Eye (tissue), 1 donor: ENCODE measurements at places on chromosomes 5 and 9.

DNA sequence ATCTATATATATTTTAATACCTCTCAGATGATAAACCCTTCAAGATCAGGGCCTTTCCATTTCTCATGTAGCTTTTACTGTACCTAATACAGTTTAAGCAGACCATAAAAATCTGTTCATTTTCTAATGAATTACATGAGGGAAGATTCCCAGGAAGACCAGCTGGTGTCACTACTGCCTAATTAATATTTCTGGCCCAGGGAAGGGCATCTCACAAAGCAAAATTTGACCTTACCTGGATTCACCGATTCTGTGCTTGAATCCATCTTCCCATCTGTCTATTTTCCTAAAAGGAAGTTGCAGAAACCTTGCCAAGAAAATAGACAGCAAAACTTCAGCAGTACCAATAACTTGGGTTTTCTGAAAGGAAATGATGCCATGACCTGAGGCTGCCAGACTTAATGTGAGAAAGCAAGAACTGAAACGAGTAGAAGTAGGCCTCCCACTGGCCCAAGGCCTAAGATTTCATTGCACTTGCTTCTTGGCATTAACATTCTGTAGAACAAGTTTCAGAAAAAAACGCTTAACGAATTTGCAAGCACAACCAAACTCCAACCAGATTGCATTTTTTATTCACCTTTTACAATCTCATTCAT is 83.0 kb upstream of the GLIS3 start:
- peak; percentile 60 for DNase-seq

DNA sequence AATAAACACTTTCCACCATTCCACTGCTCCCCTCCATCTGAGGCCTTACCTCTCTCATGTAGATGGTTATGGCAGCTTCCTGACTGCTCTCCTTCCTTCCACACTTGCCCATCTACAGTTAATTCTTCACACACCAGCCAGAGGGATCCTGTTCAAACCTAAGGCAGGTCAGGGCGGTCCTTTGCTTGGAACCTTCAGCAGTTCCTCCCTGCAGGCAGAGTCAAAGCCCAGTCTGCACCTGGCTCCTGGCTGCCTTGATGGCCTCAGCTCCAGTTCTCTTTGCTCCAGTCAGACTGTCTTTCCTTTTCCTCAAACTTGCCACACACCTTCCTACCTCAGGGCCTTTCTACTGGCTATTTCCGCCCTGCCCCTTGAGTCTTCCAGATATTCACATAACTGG is 30.2 kb upstream of the NR3C1 start:
- no peak for DNase-seq

DNA sequence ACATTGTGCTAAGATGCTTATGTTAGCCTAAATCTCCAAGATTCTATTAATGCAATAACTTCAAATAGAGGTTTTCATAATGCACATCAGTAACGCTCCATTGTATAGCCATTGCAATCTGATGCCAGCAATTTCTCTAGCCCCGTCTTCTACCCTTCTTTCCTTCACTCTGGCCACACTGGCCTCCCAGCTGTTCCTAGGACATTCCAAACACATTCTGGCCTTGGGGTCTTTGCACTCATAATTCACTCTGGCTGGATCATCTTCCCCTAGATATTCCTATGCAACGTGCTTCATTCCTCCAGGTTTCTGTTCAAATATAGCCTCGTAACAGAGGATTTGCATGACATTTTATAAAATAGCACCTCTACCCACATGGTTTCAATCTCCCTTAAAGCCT is 23.3 kb downstream of the FAM81B start:
- no peak for DNase-seq

GRCh38 chr5:92641031-92641962 is 939.7 kb downstream of the NR2F1-AS1 start:
- peak; percentile 83 for DNase-seq

- DNase-seq = no peak
Measured at GRCh38 chr5:88847420-88847819, 35.6 kb downstream of the MEF2C start.

GRCh38 chr9:137382444-137383080 is 40.4 kb downstream of the EXD3 start:
- DNase-seq = no peak

- DNase-seq = peak; percentile 12
Measured at GRCh38 chr5:33690374-33691135, 201.2 kb downstream of the ADAMTS12 start.

DNA sequence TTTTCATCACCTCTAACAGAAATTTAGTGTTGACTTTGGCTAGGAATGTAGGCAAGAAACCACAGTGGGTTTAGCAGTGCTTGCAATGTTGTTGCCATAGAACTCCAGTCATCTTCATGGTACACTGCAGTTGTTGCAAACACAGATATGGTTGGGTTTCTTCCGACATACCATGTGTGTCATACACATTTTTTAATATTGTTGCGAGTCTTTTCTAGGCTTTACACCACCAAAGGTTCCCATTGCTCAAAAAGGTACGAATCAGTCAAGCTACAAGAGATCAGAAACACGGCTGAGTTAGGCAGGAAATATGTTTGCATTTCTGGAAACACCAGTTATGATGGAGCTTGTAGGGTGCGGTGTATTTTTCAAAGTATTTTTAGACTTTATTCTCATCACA is 172.4 kb downstream of the SYK start:
- no peak for DNase-seq

DNA sequence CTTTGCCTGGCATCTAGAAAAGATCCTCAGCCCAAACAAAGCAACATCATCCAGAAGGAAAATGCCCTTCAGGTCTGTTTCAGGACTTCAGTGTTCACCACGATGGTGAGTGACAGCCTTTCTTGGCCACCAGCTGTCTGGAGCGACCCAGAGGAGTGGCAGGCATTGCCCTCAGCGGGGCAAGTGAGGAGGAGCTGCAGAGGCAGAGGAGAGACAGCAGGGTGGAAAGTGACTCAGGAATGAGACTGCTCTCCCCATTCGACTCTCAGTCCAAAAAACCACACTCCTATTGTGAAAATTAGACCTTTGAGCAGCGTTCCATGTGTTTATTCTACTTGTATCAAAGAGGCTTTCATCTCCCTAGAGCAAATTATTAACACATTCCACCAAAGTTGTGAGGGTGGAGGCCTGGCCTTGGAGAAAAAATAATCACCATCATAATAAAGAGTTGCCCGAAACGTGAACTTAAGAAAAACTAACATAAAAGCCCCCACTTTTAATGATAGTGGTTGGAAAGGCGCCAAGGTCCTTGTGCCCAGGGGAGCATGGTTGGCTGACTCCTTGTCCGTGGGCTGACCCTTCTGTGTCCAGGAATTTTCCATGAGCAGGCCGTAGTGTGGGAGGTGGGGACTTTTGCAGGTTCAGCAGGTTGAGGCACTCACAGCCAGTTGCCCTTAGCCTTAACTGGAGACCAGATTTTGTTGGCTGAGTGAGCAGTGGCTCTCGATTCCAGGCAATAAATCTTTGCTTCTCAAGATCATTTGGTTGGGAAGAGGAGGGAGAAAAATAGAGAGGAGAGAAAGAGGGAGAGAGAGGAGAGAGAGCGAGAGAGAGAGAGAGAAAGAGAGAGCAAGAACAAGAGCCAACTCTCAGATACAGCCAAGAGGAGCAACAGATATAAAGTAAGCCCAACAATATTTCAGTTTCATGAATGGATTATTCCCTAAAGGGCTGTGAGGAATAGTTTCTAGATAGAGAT is 125.9 kb upstream of the ANKRD55 start:
- no peak for DNase-seq

DNA sequence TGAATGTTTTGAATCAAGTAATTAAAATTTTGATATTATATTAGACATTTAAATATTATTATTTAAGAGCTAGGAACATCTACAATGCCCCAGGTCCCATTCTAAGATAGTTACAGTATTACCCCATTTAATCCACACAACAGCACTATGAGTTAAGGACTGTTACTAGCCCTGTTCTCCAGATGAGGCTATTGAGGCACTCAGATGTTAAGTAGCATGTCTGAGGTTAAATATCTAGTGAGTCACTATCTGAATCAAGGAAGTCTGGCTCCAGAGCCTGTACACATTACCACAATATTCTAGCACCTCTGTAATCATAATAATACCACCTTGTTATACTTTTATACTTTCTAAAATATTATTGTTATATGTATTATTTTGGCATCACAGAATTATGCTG is 304.6 kb downstream of the PDE4D start:
- no peak for DNase-seq

DNA sequence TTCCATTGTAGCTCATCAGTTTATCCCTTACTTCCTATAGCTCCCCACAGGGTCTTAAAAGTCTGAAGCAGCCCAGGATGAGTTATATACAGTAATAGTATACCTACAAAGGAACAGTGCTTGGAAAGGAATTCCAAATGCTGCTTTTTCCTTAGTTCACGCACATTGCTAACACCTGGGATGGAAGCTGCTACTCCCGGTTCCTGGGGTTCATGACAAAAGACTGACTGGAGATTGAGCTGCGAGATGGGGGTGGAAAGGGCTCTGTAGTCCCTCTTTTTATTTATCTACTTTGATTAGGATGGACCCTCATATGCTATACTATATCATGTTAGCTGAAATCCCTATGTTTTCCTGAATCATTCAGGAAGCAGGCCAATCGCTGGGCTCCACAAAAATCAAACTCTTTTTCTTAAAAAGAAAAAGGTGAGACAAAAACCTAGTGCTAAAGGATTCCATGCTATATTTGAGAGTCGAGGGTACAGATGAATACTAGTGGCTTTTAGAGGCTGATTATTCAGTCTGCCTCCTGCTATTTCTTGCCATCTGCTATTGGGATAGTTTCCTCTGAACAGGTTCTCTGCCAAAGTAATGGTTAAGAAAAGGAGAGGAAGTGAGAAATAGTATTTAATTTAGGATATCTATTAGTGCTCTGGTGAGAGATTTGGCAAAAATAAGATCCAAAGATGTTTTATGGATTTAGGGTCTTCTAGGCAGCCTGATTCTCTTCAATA is 81.2 kb downstream of the MRPS27 start:
- no peak for DNase-seq

DNA sequence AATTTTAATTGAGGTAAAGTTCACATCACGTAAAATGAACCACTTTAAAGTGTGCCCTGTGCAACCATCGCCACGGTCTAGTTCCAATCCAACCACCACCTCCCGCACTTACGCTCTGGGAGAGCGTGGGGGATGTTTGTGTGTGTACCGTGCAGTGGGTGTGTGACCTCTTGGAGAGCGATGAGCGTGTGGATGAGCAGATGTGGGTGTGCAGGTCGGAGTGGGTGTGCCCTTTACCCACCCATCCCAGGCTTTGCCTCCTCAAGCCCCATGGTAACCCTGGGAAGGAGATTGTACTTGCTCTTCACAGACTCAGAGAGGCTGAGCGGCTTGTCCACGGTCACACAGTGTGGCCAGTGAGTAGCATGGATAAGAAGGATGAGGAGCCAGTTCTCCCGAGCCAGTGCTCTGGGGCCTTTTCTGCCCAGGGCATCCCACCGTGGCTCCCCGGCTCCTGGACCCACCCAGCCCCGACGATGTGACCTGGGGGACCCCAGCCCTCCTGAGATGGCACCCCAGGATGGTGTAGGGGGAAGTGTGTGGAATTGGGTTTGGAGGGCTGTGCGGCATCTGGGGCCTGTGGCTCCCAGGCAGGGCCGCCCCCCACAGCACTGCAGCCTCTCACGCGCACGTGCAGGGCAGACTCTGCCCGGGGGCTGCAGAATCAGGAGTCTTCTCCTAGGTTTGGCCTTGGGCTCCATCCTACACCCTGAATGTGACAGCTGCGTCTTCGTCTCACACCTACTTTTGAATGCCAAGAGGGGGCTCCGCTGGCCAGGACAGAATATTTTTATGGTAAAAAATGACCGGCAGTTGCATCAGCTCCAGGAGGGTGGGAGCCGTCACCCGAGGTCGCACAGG is 13.6 kb downstream of the LHX3 start:
- DNase-seq = no peak

GRCh38 chr9:19481121-19481870 is 72.5 kb downstream of the ACER2 start:
- no peak for DNase-seq

DNA sequence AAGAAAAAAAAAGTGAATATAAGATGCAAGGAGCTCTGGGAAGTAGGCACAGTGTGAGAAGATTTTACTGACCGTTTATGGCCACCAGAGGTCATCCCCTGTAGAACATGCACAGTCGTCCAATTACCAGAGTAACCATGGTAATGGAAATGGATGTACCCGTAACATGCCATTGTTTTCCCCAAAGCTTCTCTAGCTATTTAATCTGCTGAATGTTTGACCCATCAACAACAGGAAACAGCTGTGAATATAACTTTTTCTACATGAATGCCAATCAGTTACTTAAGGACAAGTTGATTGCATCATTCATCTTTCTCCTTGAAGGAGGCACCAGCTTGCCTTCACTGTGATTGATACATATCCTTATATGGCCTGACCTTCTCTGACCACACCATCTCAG is 1967.0 kb upstream of the CDH9 start:
- DNase-seq = no peak

GRCh38 chr5:38555354-38556087 is 925 bp downstream of the LIFR start:
- DNase-seq = peak; percentile 67

- DNase-seq = no peak
Measured at GRCh38 chr9:123390337-123391135, 34.5 kb downstream of the CRB2 start.

GRCh38 chr9:92988215-92988768 is 41.0 kb downstream of the FGD3 start:
- no peak for DNase-seq

DNA sequence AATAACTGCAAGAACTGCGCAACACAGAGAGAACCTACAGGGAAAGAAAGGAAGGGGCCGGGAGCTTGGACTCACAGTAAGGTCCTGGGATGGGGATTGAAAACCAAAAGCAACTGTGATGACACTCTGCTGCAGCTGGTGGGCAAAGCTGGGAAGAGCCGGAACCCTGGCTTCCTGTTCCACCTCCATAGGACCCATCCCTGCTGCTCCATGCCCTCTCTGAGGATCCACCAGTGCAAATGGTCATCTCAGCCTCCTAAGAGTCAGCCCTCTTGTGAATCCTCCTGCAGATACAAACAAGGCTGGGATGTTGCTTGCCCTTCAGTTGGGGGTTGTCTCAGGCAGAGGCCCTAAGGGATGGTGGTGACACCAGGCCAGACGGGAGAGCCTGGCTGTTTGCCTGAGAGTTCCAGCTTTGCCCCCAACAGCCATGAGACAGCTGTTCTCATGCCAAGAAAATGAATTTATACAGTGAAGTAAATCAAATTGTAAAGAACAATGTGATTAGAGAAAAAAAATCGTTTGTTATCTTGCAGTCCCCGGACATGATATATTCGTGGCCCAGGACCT is 90.8 kb downstream of the TENT4A start:
- DNase-seq = no peak

DNA sequence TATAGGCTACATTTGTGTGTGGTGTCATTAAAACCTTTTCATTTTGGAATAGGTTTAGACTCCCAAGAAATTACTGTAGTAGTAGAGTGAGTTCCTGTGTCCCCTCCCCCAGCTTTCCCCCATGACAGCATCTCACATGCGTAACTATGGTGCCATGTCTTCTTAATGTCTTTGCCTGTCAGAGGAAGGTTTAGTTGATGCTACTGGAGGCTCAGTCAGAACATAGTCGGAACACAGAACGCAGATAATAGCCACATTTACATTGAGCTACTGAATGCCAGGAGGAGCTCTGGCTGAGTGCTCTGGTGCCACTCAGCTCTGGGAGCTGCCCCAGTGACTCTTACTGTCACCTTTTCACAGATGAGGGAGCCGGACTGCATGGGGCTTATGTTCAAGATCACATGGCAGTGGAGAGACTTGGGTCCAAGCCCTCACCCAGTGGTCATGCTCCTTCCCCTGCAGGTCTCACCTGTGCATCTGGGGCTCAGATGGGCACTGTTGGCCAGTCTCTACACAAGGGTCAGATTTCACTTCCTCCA is 223.6 kb downstream of the AOPEP start:
- DNase-seq = no peak
